ENCODE measurements at places on chromosomes 16 and 17.
A peak's percentile ranks its signal among the peaks of the same experiment; 100 is the strongest.

GRCh38 chr17:60947100-60947499 is 269.4 kb downstream of the BCAS3 start:
- no peak for DNase-seq

DNA sequence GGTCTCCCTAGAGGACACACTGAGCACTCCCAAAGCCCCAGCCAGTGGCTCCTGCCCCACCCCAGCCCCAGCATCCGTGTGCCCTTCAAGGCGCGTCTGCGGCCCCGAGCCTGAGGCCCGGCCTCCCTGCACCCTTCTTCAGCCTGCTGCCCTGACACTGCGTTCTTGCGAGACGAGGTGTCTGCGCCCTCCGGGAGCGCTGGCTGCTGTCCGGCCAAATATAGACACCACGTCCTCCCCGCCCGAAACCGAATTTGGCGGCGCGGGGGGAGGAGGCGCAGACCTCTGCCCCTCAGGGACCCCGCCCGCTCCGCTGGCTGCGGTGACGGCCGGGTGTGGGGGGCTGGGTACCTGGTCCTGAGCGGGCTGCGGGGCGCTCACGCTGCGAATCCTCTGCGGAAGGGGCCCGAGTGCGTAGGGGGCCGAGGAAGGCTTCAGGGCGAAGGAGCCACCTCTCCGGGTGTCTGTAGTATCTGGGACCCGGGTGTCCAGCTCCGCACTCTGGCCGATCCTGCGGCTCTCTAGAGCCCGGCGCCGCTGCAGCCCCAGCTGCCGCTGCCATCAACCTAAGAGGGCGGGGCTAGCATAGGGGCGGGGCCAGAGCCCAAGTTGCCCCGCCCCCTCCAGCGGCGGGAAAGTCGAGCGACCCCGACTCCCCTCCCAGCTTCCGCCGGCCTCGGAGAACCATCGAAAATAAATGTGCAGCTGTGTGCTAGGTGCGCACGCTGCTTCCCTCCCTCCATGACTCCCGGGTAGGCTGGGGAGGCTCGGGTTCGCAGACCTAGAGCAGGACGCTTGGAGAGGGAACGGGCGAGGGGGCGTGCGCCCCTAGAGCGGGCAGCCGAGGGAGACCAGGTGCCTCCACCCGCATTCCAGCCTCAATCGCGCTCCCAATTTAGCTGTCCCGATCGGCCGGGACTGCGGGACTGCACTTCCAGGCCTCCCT is at the start of gene CORO6:
Gene CORO6, minus strand, starts transcription at position 576 of the 946 bp plus-strand sequence. CDS start 1,491 bp downstream, outside the sequence.
- peak; percentile 85 for DNase-seq

GRCh38 chr16:60310846-60311445 is 1576.8 kb upstream of the GOT2 start:
- peak; percentile 20 for DNase-seq

DNA sequence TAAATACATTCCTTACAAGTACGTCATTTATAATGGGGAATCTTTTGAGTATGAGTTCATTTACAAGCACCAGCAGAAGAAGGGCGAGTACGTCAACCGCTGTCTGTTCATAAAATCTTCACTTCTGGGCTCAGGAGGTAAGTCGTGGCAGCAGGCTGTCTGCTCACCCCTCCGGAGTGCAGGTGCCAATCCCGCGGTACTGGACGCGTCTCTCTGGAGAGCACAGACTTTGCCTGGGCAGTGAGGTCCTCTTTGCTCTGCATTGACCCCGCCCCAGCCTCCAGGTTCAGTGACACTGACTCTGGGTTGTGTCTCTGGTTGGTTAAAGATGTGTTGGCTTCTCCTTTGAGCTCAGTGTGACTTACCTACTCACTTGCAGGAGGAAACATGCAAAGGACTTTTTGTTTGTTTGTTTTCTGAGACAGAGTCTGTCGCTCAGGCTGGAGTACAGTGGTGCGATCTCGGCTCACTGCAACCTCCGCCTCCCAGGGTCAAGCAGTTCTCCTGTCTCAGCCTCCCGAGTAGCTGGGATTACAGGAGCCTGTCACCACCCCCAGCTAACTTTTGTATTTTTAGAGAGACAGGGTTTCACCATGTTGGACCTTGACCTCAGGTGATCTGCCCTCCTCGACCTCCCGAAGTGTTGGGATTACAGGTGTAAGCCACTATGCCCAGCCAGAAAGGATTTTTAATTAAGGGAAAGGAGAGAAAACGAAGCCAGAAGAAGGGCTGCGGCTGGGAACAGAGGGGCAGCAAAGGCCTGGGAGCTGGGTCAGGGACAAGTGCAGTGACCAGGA is 31.2 kb downstream of the RNF213 start:
- DNase-seq = no peak

- no peak for DNase-seq
These were observed 2.0 kb downstream of the NPTX1 start for GRCh38 chr17:80474231-80474960.

DNA sequence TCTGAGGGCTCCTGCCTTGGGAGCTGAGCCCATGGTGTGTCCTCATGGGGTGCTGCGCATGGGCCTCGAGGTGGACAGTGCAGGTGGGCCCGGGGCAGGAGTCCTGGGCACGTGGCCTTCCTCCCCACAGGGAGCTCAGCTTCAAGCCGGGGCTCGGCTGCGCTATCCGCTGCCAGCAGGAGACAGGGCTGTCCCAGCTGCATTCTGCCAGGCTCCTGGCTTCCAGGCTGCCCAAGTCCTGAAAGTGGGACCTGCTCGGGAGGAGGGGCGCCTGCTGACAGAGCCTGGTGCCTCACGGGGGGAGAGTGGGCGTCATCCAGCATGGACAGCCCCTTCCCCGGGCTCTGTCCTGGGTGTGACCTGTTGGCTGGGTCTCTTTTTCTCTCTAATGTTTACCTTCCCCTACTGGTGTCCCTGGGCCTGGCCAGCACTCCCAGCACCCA is 7.1 kb downstream of the TRAF7 start:
- DNase-seq = no peak

- DNase-seq = no peak
These were observed 10.1 kb downstream of the TBC1D26 start for GRCh38 chr17:15742051-15742795.

- peak; percentile 89 for DNase-seq
These were observed 49.6 kb upstream of the PLCG2 start for GRCh38 chr16:81729451-81729850.

DNA sequence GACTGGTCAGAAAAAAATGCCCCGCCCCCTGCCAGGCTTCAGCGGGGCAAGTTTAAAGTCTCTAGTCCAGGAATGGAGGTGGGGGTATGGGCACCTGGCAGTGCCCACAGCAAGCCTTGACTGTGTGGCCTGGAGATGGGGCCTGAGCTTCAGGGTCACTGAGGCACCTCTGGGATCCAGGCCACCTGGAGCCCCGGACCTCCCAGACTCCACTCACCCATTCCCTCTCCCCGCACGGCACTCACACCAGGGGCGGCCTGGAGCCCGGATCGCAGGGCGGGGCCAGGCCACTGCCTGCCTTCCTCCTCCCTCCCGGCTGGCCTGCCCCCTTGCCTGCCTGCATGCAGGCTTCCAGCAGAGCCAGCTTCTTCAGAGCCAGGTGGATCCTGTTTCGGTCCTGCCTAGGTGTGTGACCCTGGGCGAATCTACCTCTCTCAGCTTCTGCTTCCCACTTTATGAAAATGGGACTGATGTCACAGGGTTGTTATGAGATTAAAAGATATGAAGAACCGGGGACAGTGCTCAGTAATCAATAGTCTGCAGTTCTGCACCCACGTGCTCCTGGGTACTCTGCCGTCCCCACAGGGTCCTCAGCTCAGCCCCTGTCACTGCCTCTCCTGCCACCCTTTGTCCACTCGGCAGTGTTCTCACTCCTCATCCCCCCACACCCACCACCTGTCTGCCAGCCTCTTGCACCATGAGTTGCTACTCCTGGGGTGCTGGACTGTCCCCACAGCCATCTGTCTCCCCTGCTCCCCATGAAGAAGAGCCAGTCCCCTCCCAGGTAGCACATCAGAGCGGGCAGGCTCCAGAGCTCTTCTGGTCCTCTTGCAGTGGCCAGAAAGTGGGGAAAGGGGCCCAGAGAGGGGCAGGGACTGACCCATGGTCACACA is 1.2 kb upstream of the TCAP start:
- DNase-seq = peak; percentile 85

DNA sequence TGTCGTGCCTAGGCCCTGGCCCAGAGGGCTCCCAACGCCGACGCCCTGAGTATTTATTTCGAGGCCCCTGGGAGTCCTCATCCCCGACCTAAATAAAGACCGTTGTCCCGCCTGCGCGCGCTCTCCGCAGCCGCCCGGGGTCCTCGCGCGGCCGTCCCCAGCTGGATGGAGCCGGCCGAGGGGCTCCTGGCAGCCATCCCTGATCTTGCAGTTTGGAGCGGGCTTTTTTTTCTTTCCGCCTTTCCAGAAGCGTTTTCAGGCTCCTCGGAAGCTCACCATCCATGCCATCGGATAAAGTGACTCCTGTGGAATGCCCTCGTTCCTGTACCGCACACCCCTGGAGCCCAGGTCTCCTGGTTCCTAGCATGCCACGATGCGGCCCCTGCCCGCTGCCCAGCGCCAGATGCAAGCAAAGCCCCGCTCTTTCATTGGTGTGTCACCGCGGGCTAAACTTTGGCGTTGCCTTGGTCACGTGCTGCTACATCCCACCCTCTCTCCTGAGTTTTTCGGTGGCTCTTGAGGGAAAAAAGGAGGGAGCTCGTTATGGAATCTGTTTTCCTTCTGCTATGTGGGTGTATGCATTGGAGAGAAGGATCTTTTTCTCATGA is 716 bp downstream of the TMEM94 start:
- DNase-seq = peak; percentile 82

DNA sequence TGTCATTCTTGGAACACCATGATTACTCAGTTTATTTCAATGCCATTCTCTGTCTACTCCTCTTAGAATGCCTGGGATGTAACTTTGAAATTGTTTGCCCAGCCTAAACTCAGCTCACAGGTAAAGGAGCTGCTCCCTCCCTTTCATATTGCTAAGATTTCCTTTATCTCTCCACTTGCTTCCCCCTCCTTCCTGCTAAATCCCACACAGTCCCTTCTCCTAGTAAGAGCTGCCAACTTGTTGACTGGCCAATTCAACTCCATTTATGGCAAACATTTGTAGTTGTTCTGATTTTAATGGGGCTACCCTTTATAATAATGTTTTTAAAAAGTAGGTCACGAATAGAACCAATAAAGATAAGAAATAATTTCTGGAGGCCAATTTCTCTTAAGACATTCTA is 146.1 kb downstream of the SKAP1 start:
- no peak for DNase-seq

DNA sequence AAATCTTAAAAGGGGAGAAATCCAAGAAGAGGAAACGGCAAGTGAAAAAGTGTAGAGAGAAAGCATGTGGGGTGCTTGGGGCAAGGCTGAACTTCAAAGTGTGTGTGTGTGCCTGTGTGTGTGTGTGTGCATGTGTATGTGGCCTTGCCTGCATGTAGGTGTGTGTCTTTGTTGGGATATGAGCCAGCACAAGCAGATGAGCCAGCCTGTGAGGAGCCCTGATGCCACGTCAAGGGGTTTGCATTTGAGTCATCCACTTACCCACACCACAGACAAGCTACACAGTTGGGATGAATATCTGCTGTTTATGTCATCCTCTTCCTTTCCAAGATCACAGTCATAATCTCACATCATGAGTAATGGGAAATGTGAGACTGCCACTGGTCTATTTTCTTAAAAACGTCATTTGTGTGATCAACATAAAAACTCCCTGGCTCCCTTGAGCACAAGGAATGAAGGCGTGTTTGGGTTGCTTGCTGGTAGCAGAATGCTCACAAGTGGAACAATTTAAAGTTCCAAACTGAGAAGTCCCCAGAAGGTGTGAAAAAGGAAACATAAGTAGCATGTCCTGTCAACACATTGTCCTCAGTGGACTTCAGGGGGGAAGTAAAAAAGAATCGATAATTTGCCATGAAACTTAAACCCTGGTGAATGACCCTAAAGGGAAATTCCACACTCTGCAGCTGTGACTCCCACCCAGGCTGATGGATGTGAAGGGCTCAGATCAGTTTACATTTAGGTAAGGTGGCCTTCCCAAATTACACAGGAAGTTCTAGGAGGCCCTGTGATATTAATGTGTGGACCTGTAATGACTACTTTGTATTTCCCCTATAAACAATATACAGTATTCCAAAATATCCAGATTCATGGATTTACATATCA is 14.7 kb downstream of the KCTD19 start:
- DNase-seq = no peak

GRCh38 chr16:55672471-55672870 is 16.7 kb downstream of the SLC6A2 start:
- no peak for DNase-seq

DNA sequence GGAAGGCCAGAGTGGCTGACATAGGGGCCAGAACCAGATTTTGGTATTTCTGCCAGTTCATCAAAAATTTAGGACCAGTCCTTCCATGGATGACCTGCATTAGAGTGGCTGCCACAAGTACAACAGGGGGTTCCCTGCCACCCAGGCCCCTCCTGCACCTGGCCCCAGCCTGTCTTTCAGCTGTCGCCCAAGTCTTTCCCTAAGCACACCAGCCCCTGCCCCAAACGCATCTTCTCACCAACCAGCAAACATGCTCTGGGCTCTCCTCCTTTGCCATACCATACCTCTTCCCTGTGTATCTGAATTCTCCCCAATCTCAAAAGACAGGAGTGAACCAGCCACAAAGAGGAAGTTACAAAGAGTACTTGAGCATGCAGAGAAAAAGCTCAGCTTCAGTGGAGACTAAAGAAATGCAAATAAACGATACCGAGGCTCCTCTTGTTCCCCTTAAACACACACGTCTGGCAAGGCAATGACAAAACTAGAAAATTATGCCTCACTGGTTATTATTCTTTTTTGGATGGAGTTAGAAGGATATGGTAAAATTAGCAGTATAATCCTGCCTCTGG is 130.6 kb downstream of the DYNLRB2 start:
- peak; percentile 22 for DNase-seq

- DNase-seq = no peak
These were observed 37.4 kb downstream of the ARHGAP23 start for GRCh38 chr17:38465391-38466345.

DNA sequence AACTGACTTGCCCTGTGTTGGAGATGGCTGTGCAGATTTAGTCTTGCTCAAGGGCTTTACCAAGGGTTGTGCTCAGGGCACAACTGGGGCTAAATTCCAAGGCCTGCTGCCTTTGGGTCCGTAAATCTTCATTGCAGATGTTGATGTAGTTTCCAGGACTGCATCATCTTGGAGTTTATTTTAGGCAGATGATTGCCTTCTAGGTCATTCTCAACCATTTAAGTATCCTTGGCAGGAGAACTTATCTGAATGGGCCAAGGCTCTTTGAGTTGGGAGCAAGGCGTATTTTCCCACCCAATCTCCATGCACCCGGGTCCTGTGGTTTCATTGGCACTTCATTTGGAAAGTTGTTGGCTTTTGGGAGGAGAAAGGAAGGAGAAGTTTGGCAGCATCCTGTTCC is 200.3 kb downstream of the MSI2 start:
- no peak for DNase-seq

- DNase-seq = no peak
These were observed 242.3 kb downstream of the SEC14L1 start for GRCh38 chr17:77382966-77383612.

DNA sequence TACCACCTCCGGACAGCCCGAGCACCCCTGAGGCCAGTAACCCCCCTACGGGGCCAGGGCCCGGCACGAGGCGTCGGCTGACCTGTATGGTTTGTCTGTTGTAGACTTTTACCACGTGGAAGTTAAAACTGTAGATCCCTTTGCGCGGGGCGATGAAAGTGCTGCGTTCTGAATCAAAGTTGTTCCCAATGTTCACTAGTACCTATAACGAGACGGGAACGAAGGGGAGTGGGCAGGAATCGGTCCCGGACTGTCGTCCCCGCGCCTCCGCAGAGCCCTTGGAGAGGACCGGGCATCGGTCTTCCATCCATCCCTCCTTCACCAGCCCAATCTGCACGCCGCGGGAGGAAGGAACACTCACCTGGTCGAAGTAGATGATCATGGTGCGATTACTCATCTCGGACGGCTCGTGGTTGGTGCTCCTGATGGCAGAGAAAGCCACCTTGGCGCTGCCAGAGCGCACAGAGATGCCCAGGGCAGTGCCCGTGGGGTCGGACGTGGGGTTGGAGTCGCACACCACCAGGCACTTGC is 732 bp downstream of the CBLN1 start:
- no peak for DNase-seq
